T1000 (cell line): ENCODE measurements at places on chromosomes 6 and 20.
A peak's percentile ranks its signal among the peaks of the same experiment; 100 is the strongest.

DNA sequence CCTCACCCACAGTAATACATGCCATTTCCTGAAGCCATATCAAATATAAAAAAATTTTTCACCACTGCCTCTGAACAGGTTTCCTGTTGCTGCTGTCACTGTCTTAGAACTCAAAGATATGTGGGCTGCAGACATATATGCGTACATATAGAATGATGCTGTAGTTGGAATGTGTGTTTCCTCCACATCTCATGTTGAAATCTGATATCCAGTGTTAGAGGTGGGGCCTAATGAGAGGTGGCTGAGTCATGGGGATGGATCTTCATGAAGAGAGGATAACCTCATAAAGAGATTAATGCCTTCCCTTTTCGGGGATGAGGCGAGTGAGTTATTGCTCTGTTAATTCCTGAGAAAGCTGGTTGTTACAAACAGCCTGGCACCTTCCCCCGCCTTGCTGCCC lies 7.7 kb upstream of the SCP2D1 start:
- DNase-seq, result no peak

DNA sequence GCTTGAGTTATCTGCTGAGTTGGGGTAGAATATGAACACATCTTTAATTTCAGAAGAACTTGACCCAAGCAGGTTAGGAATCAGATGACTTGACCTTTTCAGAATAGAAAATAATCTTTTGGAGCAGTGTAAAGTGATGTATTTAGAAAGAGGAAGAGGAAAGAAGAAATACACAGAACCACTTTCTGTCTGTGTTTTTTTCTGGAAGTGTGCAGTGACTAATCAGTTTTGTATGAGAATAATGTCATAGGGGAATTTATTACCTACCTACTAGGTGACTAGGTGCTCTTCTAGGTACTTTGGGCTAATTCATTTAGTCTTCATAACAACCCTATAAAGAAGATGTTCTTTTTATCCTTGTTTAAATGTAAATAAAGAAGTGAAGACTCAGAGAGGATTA lies 3.0 kb downstream of the PPP1R14C start:
- no peak for DNase-seq

GRCh38 chr6:105212587-105212986 lies 32.8 kb upstream of the POPDC3 start:
- DNase-seq, result no peak

GRCh38 chr6:17828149-17828548 lies 121.4 kb upstream of the NUP153 start:
- no peak for DNase-seq

DNA sequence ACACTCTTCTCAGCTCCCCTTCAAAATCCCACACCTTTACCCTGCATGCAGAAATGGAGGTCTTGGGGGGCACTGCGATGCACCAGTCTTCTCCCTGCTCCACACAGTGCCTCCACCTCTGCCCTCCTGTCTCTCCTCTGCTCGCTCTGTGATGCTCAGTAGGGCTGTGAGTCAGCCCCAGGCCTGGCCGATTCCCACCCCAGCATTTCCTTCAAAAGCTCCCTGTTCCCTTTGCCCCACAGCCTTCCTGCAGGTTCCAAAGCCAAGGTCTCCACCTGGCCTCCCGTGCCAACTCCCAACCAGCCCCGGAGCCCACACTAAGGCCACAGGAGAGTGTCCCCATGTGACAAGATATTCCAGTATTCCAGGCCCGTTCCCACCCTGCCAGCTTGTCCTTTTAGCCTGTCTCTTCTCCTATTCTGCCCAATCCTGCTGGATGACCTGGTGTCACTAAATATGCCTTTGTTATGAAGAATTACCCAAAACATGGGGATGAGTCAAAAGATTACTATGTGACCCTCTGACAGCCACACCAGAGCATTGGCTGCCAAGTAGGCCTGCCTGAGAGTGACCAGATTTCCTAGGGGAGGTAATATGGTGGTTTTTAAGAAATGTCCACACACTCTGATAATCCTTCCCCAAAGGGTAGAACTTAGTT lies 118.9 kb upstream of the NXT1 start:
- DNase-seq, result no peak

DNA sequence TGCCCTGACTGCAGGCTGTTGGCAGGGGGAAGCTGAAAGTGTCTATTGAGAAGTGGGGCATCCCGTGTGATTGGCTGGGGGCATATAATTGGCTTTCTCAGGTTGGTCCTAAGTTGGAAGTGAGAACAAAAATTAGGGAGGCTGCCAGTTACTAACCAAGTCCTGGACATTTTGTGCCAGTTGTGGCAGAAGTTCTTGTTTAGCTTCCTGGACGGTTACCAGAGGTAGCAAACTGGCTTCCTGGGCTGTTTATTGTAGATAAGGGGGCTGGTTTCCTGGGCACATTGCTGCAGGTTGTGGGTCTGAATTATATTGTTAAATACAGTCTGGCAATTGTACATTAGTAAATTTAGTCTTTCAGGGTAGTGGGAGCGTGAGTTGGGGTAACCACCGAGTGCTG lies 50.6 kb upstream of the SLC2A12 start:
- no peak for DNase-seq

DNA sequence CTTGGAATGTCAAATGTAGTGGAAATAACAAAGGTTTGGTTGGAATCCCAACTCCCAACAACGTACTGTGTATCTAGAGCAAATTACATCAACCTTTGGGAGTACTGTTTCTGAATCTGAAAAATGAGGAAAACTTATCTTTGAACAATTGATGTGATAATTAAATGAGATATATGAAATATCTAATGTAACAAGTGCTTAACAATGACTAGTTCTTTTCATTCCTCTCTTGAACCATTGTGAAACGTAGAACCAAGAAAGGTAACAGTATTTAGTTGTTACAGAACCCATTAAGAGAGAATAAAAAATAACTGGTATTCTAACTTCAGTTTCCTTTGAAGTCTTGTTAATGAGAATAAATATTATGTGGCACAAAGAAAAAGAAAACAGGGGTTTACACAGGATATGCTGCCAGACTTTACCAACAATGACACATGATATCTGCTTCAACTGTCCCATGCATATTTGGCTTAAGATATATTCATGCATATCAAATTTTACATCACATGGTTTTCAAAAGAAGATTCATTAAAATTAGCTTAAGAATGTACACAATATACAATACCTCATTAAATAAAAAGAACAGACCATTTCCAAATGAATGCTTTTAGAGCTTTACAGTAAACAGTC lies 111.8 kb downstream of the ATG5 start:
- DNase-seq, result no peak

- no peak for DNase-seq
These were observed 8.7 kb upstream of the SRPK1 start for GRCh38 chr6:35929601-35930000.

DNA sequence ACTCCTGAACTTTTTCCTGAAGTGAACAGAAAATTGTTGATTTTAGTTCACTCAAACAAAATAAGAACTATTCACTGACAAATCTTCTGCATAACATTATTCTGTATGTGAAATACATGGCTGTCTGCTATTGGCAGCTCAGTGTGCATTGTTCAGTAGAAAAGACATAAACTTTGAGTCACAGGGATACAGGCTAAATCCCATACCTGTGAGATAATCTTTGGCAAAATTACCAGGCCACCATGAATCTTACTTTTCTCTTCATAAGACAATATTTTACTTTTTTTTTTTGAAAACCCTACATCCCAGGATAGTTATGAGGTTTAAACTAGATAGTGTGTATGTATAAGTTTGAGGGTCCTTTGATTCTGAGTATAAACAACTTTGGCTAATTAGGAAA lies 224.8 kb downstream of the GRM1 start:
- DNase-seq, result no peak

GRCh38 chr6:26217714-26218075 lies 130.5 kb downstream of the HFE start:
- peak; percentile 42 for DNase-seq

DNA sequence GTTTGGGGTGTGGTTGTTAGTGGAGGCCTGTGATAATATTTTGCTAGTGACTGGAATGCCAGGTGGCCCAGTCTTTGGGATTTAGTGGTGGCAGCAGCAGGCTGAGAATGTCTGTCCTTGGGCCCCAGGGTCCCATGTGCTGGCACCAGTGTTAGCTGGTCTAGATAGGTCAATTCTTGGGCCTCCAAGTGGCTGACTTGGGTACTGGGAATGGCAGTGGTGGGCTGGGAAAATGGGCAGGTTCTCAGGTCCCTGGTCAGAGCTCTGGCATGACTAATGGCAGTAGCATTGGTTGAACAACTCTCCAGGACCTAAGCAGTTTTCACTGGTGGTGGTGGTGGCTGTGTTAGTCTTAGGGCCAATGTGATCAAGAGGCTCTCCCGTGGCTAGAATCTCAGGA lies 50.3 kb downstream of the OLIG3 start:
- no peak for DNase-seq

GRCh38 chr6:118864341-118865099 lies 29.4 kb upstream of the ASF1A start:
- no peak for DNase-seq

DNA sequence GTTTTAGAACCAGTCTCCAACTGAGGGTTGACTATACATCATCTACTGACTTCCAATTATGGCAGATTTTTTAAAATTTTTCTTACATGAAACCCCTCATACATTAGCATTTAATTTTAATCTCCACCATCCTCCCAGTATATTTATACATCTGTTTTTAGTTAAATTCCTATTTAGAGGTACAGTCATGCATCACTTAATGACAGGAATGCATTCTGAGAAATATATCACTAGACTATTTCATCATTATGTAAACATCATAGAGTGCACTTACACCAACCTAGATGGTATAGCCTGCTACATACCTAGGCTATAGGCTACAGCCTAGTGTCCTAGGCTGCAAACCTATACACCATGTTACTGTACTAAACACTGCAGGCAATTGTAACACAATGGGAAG lies 316.7 kb upstream of the MARCKS start:
- DNase-seq, result no peak

DNA sequence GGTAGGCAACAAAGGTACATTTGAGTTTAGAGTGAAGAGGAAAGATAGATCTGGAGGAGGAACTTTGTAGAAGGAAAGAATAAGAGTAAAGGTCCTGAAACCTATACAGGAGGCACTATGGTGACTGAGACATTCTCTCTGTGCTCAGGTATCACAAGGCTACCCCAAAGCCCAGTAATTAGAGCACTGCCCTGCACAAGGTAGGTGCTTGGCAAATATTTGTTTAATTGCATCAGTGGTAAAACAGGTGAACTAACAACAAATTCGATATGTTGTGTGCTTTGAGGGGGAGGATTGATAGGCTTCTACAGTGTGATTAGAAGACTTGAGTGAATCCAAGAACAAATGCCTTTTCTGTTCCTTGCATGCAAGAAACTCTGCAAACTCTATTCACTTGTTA lies 6.8 kb upstream of the TSHZ2 start:
- DNase-seq, result no peak

DNA sequence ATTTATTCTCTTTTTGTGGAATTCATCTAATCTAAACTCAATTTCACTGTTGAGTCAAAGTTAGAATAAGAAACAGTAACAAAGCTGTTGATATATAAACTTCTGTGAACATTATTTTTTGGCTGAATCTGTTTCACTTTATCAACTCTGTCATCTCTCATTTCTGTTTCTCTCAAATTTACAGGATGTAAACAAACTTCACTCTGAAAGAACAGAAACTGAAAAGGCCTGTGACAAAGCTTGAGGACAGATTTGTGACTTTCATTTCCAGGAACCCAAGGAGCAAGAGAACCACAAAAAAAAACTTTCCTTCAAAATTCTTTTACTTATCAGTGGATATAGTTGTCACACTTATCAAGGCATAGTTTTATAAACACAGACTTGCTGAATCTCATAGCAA lies 447.9 kb upstream of the OPRM1 start:
- DNase-seq, result no peak

GRCh38 chr20:43691928-43692524 lies 25.1 kb downstream of the MYBL2 start:
- peak; percentile 22 for DNase-seq

DNA sequence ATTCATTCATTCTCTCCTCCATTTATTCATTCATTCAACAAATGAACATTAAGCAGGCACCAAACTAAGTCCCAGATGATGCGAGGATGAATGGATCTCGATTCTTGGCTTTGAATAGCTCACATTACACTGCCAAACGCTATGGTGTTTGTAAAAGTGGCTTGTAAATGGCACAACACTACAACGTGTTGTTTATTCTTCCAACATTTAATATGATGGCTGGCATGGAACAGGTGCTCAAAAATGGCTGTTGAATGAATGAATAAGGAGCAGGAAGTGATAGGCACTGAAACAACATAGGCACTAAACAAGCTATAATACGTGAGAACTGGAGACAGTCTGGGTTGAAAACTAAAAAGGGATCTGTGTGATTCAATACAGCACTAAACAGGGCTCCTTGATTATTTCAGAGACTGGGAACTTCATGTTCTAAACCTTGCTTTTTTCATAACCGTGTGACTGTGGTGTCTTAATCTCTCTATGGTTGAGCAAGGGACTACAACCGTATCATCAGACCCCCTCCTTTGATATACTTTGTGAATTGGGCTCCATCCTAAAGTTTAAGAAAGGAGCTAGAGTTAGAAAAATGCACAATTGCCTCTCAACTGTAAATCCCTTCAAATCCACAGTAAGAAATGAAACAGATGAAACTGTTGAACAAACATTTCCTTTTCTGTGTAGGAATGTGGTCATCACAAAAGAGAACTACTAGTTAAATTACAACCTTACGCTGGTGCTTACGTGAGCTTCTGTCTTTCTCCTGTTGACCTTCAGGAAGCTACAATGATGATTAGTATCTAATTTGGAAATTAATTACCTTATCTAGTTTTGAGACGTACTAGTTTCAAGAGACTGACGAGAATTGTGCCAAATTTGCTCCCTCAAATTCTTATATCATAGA lies 16.9 kb upstream of the SLC16A10 start:
- no peak for DNase-seq
